ENCODE measurements at places on chromosomes 2 and 18. TPM values are rescaled to one million over a fixed set of nuclear protein-coding genes. Genes with fewer than 3 reads are reported as not detected.

The EPAS1 gene
- 99.7 TPM for total RNA-seq

The APCDD1 gene
- total RNA-seq = not detected

The RND3 gene
- total RNA-seq = 502 TPM

The MEMO1 gene
- 63.3 TPM for total RNA-seq

The ATP5MC3 gene
- 300 TPM for total RNA-seq

DNA sequence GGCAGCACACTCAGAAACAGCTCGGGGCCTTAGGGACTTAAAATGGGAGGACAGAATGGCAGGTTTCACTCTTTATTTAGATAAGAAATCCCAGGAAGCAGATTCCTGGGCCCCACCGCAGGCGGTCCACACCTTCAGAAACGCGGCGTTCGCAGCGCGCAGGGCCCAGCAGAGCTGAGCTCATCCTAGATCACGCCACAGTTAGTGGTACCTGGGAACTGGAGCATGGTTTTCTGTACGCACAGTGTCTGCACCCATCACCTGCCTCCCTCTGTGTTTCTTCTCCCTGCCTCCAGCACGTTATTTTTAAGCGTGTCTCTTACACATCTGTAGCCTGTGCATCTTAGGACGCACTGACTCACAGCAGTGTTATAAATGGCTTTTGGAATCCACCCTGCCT is 242.1 kb downstream of the ALPK2 start:
- no peak for DNase-seq

- DNase-seq = no peak
Observed at GRCh38 chr2:64379186-64379585, 74.8 kb upstream of the LGALSL start.

DNA sequence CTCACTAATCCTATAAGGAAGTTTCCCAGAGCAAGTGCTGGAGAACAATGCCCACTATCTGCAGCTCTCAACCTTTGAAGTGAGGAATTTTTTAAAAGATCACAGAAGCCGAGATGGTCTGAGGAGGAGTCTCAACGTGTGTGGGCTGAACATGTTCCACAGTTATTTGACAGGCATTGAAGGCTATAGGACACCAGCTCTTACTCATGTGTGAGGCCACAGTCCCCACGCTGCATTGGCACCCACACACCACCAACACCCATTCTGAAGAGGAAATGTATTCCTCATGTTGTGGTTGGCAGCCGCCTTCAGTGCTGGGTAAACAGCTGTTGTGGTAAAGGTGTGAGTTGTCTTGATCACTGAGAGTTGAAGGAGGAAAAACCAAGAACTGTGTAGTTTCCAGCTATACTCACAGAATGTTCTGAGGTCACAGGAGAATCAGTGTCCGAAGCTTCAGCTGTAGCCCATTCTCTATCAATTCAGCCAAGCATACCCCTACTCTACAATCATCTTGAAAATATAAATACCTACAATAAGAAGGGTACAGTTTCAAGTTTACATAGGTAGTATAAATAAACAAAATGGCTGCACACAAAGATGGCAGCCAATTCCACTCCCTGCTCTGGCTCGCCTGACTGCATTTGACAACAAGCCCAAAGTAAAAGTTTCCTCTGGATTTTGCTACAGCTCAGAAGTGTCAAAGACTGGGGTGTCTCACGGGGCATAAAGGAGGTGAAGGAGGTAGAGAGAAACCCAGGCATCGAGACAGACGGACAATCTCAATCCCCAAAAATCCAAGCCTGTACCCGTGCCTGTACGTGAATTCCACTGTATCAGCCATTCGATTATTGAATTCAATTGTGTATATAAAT is 12.1 kb downstream of the CD226 start:
- DNase-seq = no peak

- no peak for DNase-seq
Observed at GRCh38 chr18:48859311-48860268, 91.2 kb downstream of the SMAD7 start.

- no peak for DNase-seq
Observed at GRCh38 chr18:43079422-43079821, 36.1 kb downstream of the RIT2 start.

- DNase-seq = peak; percentile 27
Observed at GRCh38 chr2:71510196-71510807, 56.9 kb downstream of the DYSF start.

GRCh38 chr2:241686324-241686649 is 328 bp downstream of the DTYMK start:
- no peak for DNase-seq

DNA sequence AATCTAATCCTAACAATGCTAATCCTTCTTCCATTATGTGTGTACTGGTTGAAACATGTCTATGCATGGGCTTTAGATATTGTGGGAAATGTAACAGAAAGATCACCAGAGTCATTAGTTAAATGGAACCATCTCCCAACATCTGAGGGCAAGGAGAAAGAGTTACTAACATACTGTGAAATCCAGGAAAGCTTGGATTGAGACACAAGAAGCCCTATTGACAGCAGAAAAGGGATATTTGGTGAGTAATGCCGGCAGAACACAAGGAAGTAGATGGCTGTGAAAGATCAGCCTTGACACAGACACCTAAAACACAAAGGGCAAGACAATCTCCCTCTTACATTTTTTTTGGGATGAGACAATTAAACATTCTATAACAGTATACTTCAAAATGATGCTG is 28.5 kb upstream of the LAMA1 start:
- DNase-seq = no peak

GRCh38 chr2:59184276-59185020 is 943.3 kb upstream of the FANCL start:
- no peak for DNase-seq

Data from HFFc6 (cell line).